HEK293T (cell line): ENCODE measurements at places on chromosomes 11 and 22.

DNA sequence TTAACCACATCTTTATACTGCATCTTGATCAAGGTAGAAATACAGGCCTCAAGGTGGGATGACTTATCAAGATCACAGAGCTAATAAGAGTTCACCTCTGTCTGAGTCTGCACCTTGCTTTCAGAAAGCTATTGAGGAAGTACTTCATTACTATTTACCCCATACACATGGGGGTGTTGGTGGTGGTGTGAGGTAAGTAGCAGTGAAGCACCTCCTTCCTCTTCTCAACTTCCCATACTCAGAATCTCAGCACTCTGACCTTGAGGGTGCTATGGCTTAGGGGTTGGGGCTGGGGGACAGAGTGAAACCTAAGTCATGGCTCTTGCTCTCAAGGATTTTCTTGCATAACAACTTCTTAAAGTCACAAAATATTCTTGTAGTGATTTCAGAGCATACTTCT, 56.9 kb downstream of the ME3 start:
- DNase-seq, result no peak

DNA sequence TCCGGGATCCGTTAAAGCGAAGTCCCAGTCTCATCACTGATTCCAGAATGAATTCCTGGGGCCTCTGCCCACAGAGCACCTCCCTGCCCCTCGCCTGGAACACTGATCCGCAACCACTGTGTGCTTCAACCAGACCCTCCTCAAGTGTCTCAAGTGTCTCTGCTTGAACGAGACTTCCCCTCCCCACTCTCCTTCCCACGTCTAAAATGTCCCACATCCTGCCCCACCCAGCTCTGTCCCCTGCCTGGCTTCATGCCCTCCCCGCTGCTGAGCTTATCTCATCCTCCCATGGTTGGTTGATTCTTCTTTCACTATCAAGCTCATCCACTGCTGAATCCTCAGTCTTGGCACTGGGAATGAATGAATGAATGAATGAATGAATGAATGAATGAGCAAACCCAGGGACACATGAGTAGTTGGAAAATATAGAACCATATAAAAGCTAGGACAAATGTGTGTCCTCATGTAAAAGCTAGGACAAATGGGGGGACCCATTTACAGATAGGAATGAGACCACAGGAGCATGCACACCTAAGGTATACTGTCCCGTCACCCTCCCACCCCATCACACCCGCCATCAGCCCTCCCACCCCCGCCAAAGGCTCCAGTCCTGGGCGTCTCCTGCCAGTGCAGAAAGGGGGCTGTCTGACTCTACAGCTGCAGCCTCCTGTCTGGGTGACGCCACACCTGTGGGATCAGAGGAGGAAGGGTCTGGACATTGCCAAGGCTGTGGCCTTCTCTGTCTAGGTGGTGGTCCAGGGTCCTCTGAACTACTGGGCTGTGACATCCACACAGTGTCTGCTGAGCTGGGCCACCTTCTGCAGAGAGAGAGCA, 71.4 kb upstream of the LINC01488 start:
- no peak for DNase-seq

GRCh38 chr11:72798361-72798760, 4.5 kb upstream of the STARD10 start:
- no peak for DNase-seq

DNA sequence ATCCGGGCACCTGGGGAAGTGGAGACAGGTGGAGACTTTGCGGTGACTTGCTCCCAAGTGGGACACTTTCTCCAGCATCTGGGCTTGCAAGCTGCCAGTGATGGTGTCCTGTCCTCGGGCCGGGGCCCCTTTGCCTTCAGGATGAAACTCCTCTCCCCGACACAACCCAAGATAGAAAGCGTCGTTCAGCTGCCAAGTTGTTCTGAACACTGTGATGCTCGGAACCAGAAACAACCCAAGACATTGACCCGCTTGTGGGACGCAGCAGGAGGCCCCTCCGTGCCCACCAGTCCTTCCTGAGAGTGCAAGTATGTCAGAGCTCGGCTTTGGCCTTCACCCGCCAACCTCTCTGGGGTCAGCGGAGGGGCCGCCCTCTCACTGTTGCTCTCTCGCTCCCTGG, 31.3 kb downstream of the LINC01488 start:
- no peak for DNase-seq

- DNase-seq, result no peak
These were observed 106.6 kb upstream of the SLC22A12 start for GRCh38 chr11:64484191-64485022.

- no peak for DNase-seq
These were observed 1.9 kb downstream of the SYVN1 start for GRCh38 chr11:65132238-65132987.

DNA sequence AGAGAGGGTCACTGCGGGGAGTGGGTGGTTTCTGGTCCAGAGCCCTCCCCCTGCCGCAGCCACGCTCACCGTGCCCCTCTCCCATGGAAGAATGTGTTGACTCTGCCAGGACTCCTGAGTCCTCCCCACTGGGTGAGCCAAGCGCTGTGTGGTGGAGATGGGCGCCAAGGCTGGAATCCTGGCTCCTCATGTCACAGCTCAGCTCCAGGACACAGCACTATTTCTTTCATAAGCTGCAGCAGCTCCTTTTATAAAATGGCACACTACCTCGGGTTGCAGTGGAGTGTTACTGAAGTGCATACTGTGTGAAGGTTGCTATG, 83.9 kb downstream of the FEZ1 start:
- DNase-seq, result no peak
